ENCODE measurements at places on chromosomes 13 and 19.
A peak's percentile ranks its signal among the peaks of the same experiment; 100 is the strongest.

- DNase-seq, result no peak
Measured at GRCh38 chr19:14181906-14182305, 24.1 kb downstream of the ADGRL1 start.

GRCh38 chr19:52048555-52049501, at the start of gene ZNF432:
ZNF432 (minus strand) TSS chr19:52048838; CDS start chr19:52046868, 1,970 bp downstream.
- peak; percentile 68 for DNase-seq

- no peak for DNase-seq
Measured at GRCh38 chr13:45576466-45576865, 39.1 kb downstream of the ERICH6B start.

- peak; percentile 95 for DNase-seq
Measured at GRCh38 chr19:5803752-5804515, 933 bp upstream of the NRTN start.

- no peak for DNase-seq
Measured at GRCh38 chr13:57631596-57632275, at the start of gene PCDH17. PCDH17 (plus strand) TSS chr13:57631744; CDS start chr13:57632547, 803 bp downstream.

- DNase-seq, result peak; percentile 23
Measured at GRCh38 chr13:51222686-51223559, 725 bp downstream of the FAM124A start.

DNA sequence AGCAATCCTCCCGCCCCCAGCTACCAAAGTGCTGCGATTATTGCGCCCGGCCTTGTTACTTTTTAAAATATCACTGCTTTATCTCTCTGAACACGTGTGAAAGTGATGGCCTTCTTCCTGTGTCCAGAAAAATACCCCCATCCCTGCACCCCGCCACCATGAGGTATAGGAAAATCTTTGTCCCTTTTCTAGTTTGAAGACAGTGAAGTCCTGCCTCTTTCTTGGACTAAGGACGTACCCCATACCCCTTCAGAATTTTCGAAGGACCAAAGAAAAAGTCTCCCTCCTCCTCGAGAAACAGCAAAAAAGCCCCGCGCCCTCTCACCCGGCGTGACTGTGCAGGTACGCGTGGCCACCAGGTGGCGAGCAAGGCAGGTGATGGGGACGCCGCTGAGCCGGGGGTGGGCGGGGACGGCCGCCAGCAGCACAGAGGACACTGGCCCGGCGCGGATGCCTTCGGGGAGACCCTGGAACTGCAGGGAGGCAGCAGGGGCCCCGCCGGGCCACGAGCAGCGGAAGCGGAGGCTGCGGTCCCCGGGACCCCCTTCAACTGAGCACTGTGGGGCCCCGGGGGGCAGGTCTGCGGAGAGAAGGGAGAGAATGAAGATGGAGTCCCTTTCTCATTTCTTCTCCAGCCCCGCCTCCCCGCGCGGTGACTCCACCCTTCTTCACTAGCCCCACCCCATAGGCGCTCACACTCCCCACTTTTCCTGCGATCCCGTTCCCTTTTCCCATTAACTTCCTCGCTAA, 3.2 kb downstream of the VSIG10L start:
- DNase-seq, result peak; percentile 89

DNA sequence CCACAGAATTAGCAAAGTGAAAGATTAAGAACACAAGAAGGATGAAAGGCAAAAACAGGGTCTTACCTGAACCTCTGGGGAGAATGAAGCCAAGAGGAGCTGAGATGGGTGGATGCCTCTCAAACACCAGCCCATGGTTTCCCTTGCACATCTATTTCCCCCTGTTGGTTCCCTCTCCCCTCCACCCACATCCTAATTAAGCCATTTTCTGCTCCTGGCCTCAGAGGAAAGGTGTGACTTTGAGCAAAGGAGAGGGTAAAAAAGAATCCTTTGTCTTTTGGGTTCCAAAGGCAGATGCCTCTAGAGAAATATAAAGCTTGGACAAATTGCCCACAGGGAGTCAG, 214.9 kb downstream of the RAP2A start:
- no peak for DNase-seq

- peak; percentile 80 for DNase-seq
Measured at GRCh38 chr19:1064661-1065605, 2.0 kb upstream of the ARHGAP45 start.

GRCh38 chr19:3801412-3802096, 15.4 kb upstream of the MATK start:
- DNase-seq, result no peak

GRCh38 chr19:9819596-9819909, 674 bp upstream of the FBXL12 start:
- DNase-seq, result no peak

GRCh38 chr13:98150832-98151479, 8.1 kb downstream of the FARP1 start:
- DNase-seq, result no peak

GRCh38 chr13:95106562-95106961, 194.7 kb downstream of the ABCC4 start:
- no peak for DNase-seq

- no peak for DNase-seq
Measured at GRCh38 chr13:110877737-110878258, 37.1 kb downstream of the ANKRD10 start.

DNA sequence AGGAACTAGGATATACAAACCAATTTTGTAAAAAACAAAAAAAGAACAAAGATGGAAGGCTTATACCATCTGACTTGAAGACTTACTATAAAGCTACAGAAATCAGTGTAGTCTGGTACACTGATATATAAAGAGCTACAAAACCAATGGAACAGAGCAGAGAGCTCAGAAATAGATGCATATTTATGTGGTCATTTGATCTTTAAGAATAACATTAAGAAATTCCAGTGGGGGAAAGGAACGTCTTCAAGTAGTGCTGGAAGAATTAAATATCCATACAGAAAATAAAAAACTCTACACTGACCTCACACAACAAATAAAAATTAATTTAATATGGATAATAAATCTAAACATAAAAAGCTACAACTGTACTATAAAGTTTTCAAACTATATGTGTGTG, 317.0 kb downstream of the ENOX1 start:
- no peak for DNase-seq

DNA sequence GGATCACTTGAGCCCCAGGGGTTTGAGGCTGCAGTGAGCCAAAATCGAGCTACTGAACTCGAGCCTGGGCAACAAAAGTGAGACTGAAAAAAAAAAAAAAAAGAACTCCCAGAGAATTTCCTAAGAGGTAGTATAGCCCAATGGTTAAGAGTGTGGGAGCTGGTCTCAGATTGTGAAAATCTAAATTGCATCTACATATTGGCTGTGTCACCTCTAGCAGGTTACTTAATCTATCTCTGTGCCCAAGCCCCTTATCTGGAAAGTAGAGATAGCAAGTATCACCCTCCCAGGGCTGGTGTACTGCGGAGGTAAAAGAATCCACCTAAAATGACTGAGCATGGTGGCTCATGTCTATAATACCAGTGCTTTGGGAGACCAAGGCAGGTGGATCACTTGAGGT, 3.7 kb upstream of the PLAUR start:
- DNase-seq, result no peak

- DNase-seq, result no peak
Measured at GRCh38 chr19:12939975-12940423, 1.6 kb downstream of the CALR start.

- peak; percentile 64 for DNase-seq
Measured at GRCh38 chr19:51018745-51019543, 565 bp downstream of the KLK10 start.

- DNase-seq, result no peak
Measured at GRCh38 chr13:110528371-110528770, 33.2 kb downstream of the RAB20 start.

DNA sequence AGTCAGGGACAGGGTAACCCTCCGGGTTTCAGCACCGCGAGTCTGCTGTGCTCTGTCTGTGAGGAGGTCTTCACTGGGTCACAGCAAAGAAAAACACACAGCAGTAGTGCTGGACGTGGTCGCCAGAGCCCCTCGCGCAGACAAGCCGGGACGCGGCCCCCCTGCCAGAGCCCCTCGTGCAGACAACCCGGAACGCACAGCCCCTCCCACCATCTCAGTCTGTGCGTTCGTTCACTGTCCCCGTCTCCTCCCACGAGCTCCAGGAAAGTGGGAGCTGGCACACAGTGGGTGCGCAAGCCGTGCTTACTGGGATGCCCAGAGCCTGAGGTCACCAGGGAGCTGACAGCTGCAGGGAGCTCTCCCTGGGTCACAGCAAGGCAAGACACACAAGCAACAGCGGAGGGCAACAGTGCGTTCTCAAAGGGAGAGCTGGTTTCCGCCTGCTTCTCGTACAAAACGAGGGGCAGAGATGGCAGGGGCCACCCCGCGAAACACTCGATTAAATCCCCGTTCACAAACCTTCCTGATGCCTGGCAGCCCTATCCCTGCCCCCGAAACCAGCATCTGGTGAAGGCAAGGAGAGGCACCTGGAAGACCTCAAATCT, 3.2 kb upstream of the PLPP2 start:
- DNase-seq, result no peak

- DNase-seq, result no peak
Measured at GRCh38 chr19:16737911-16738310, 18.3 kb downstream of the NWD1 start.

GRCh38 chr19:16861011-16861410, 27.8 kb upstream of the F2RL3 start:
- DNase-seq, result no peak

Measured in HuH-7 (cell line).